ENCODE measurements at places on chromosomes 5 and 9.

GRCh38 chr5:96868603-96869371 is 7.5 kb upstream of the ERAP2 start:
- no peak for DNase-seq

GRCh38 chr5:24264547-24264946 is 380.2 kb downstream of the CDH10 start:
- DNase-seq = no peak

DNA sequence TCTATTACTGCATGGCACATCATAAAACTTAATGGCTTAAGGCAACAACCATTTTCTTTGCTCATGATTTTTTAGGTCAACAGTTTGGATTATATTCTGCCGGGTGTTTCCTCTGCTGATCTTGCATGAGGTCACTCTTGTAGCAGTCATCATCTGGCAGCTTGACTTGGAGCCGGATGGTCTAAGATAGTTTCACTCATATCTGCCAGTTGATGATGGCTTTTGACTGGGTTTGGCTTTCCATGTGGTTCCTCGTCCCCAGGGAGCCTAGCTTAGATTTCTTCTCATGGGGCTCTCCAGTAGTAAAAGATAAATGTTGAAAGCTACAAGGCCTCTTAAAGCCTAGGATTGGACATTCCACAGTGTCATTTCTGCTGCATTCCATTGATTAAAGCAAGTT is 27.4 kb downstream of the LNPEP start:
- DNase-seq = peak; percentile 22

GRCh38 chr5:175921061-175921730 is 46.9 kb downstream of the THOC3 start:
- no peak for DNase-seq

DNA sequence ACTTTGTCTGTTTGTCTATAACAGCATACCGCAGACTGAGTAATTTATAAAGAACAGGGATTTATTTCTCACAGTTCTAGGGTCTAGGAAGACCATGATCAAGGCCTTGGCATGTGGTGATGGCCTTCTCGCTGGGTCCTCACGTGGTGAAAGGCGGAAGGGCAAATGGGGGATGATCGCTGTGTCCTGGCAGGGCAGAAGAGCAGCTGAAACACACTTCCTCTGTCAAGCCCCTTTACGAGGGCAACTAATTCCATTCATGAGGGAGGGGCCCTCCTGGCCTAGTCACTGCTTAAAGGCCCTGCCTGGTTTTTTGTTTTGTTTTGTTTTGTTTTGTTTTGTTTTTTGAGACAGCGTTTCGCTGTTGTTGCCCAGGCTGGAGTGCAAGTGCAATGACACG is 41.9 kb upstream of the UBTD2 start:
- no peak for DNase-seq

GRCh38 chr5:162334944-162335343 is 267.4 kb downstream of the GABRG2 start:
- DNase-seq = no peak

DNA sequence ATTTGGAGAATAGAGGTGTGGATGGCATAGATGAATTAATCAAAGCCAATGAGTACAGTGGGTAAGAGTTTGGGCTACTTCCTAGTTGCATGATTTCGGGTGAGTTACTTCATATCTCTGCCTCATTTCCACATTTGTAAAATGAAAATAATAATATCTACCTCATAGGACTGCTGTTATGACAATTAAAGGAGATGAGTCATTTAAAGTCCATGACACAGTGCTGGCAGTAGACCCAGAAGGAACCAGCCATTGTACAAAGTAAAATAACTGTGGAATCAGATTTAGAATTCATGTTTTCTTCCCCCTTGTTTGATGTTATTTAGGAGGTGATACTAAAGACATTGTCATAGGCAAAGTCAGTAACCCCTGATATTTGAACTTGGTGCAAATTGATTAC is 139.5 kb upstream of the SLC27A6 start:
- no peak for DNase-seq

DNA sequence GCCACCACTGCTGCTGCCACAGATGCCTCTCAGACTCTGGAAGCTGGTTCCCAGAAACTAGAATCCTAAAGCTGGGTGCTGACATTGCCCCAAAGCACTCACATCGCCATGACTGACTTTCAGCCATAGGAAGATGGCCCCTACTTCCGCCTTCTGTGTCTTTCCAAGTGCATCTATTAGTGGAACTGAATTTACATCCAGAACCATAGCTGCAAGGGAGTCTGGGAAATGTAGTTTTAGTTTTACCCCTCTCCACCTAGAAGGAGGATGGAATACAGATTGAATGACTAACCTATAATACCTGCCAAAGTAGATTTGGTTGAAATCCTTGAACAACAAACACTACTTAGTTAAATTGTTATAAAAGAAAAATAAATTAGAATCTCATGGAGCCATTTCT is 118.8 kb downstream of the RASGRF2 start:
- no peak for DNase-seq

DNA sequence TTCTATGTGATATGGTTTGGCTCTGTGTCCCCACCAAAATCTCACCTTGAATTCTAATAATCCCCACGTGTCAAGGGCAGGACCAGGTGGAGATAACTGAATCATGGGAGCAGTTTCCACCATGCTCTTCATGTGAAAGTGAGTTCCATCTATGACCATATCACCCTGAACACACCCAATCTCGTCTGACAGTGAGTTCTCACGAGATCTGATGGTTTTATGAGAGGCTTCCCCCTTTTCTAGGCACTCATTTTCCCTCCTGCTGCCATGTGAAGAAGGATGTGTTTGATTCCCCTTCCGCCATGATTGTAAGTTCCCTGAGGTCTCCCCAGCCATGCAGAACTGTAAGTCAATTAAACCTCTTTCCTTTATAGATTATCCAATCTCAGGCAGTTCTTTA is 64.2 kb downstream of the RICTOR start:
- DNase-seq = no peak

DNA sequence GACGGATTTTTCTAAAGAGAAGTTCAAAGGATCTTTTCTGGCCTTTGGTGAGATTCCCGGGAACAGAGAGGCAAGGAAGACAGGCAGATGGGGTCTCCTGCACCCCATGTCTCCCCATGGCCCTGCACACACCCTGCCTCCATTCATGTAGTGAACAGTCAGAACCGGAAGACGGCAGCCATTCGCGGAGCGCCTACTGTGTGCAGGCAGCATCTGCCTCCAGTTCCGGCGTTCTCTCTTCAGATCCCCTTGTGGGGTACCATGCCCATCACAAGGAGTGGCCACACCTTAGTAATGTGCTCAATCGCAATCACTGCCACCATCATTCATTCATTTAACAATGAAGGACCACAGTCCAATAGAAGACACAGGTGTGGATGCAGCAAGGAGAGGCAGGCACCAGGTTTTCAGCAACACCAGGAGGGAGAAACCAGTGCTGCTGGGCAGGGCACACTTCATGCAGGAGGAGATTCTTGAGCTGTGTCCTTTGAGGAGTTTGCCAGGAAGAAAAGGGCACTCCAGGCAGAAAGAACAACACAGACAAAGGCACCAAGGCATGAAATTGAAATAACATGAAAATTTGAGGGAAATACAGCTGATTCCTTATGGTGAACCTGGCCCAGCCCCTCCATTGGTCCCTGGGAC is 171.5 kb upstream of the PHYKPL start:
- DNase-seq = no peak

DNA sequence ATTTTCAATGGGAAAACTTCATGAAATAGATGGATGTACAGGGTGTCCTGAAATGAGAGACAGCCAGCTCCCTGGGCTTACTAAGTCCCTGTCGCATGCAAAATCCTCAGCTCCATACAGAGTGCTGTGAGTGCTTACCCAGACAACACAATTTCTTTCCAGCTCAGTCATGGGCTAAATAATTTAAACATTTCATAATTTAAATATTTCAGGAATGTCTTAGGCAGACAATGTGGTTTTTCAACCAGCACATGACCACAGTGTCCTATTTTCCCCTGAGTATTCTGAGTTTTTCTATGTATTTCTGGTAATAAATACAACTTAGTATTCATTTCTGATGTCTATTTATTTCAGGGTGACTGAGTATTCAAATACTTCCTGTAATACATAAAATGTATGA is 188.5 kb upstream of the SNX2 start:
- DNase-seq = no peak

DNA sequence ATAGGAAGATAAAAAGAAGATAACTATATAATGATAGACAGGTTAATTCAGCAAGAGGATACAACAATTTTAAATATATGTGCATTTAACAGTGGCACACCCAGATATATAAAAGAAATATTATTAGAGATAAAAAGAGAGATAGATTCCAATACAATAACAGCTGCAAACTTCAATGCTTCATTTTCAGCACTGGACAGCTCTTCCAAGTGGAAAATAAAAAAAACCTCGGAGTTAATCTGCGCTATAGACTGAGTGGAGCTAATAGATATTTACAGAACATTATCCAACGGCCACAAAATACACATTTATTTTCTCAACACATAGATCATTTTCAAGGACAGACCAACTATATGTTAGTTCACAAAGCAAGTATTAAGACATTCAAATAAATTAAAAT is 1229.5 kb upstream of the CDH6 start:
- DNase-seq = no peak

- DNase-seq = no peak
Measured at GRCh38 chr5:127696683-127697082, 6.5 kb upstream of the CCDC192 start.

- DNase-seq = no peak
Measured at GRCh38 chr9:94867281-94867841, 140.9 kb downstream of the AOPEP start.

DNA sequence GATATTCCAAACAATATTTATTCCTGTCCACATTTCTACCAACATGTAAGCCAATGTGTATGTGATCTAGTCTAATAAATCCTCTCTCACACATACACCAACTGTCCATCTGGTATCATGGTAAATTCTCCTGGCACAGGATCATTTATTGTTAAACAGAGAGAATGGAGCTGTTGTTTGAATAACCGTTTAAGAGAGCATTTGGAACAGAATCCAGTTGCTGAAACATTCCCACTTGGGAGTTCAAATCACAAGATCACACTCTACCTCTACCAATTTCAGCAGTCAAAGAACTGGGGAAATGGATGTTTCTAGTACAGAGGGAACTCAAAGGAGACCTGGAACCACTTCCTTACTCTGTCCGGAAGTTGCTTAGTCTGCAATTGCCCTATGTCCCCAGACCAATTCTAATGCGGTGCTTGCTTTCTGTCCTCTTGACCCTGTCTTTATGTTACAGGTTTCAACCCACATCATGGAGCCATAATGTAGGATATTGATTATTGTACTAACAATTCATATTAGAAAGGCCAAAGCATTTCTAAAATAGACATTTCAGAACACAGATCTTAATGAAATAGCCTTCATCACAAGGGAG is 488.4 kb downstream of the SEMA5A start:
- DNase-seq = no peak

DNA sequence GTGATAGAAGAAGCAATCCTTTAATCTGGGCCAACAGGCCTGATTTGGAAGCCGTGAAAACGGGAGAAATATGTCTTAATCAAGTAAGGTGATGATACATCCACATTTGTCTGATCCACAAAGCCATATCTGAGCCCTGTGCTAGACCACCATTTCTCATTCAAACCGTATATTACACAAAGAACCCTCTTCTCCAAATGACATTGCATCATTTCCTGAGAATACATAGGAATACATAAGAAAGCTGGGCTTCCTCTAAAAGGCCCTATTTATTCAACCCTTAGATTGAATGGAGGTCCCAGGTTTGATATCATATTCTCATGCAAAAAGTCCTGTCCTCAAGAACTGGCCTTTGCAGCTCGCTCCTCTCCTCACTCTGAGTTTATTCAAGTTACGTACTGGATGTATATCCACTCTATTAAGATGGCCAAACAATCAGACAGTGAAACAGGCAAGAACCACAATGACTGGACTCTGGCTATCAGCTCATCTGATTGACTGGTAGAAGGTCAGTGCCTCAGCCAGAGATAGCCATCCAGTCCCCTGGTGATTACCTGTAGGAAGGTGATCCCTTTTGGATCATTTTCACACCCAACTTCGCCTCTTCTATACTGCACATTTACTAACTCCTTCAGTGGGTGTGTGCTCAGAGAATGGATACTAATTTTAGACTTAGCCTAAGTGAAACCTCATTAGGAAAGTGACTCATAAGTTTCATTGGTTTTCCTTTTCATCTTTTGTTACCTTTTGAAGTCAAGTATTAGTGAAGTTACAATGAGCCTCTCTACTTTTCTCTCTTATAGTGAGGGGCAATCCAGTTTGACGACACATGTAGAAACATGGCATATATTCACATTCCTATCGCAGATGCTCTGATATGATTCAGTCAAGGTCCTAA is 167.6 kb upstream of the WWC1 start:
- DNase-seq = no peak

- no peak for DNase-seq
Measured at GRCh38 chr5:154318691-154319090, 127.1 kb upstream of the SAP30L start.

- no peak for DNase-seq
Measured at GRCh38 chr9:36039121-36039520, 2.4 kb downstream of the RECK start.

- no peak for DNase-seq
Measured at GRCh38 chr9:83027153-83027891, 35.6 kb downstream of the RASEF start.

DNA sequence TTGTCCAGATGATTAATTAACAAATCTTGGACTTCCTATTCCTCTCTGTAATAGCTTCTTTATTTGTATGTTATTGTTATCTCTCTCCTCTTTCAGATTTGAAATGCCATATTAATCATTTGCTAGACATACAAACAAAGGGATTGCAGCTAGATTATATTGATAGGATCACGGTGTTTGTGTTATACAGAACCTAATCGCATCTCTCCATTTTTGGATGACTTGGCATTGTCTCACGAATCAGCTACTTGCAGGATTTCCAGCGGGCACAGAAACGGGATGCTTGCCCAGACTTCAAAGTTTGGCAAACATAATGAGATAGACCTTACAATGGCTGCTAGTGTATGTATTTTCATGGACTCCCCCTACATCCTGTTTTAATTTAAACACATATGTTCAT is 368.1 kb downstream of the TLE4 start:
- DNase-seq = no peak

DNA sequence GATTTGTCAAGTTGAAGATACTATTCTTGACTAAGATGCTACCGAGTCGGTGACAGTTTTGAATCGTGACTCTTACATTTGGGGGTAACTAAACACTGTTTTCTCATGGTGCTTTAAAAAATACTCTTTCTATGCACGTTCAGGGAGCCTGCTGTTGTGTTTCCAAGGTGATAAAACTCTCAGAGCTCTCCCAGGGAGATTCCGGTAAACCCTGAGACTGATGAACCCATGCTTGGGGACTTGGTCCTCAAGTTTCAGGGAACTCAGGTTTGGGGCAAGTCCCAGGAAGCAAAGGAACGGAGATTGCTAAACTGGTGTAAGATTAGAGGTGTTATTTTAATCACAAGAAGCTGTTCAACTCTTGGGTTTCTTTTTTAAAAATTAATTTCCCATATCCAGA is 1.4 kb downstream of the GDA start:
- DNase-seq = no peak

DNA sequence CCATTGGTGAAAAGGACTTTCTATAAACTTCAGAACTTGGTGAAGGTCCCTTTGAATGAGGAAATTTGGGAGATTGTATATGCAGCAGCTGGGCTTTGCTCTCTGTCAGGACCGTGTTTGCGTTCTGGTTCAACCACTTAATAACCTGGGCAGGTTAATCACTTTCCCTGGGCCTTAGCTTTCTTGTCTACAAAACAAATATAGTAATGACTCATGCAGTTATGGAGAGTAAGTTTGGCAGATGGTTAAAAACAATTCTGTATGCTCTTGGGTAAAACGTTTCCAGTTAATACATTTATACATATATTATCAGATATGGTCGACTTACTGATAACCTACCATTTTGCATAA is 197.0 kb downstream of the ARHGEF28 start:
- no peak for DNase-seq
